ENCODE measurements at places on chromosomes 13 and 19.

DNA sequence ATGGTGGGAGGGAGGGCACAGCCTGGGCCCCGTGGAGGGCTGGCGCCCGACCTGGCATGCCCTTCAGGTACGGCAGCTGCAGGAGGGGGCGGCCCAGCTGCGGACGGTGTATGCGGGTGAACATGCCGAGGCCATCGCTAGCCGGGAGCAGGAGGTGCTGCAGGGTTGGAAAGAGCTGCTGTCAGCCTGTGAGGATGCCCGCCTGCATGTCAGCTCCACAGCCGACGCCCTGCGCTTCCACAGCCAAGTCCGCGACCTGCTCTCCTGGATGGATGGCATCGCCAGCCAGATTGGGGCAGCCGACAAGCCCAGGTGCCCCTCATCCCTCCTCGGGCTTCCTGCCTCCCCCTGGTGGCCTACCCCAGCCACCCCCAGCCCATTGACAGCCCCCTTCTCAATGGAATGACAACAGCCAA lies 16.6 kb upstream of the SHKBP1 start:
- DNase-seq: no peak

- DNase-seq: no peak
Measured at GRCh38 chr19:14113762-14114414, 3.7 kb downstream of the PRKACA start.

GRCh38 chr13:24784319-24784718 lies 20.4 kb downstream of the RNF17 start:
- no peak for DNase-seq

DNA sequence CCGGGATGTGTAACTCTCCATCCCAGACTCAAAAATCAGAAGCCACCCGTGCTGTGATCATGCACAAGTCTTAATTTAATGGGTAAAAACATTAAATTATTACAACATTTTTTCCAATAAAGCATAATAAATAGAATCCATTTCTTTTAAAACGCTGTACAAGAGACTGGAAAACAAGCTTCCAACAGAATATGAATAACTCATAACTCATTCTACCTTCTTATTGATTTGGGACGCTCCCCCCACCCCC lies 523 bp upstream of the KRI1 start:
- DNase-seq: no peak

- no peak for DNase-seq
Measured at GRCh38 chr19:3614858-3615505, 8.3 kb upstream of the TBXA2R start.

GRCh38 chr13:114019367-114019766 lies 45.5 kb upstream of the C13orf46 start:
- no peak for DNase-seq

DNA sequence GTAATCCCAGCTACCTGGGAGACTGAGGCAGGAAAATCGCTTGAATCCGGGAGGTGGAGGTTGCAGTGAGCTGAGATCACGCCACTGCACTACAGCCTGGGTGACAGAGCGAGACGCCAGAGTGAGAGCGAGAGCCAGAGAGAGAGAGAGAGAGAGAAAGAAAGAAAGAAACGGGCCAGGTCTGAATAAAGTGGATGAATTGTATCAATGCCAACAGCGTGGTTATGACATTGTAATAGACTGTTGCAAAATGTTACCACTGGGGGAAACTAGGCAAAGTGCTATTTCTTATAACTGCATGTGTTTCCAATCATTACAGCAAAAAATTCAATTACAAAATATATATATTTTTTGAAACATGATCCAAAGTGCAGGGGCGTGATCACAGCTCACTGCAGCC lies 11.8 kb upstream of the BTBD2 start:
- DNase-seq: no peak

GRCh38 chr19:19409205-19409604 lies 3.7 kb downstream of the GATAD2A start:
- DNase-seq: no peak

GRCh38 chr19:5077209-5077515 lies 108.2 kb downstream of the KDM4B start:
- DNase-seq: no peak

DNA sequence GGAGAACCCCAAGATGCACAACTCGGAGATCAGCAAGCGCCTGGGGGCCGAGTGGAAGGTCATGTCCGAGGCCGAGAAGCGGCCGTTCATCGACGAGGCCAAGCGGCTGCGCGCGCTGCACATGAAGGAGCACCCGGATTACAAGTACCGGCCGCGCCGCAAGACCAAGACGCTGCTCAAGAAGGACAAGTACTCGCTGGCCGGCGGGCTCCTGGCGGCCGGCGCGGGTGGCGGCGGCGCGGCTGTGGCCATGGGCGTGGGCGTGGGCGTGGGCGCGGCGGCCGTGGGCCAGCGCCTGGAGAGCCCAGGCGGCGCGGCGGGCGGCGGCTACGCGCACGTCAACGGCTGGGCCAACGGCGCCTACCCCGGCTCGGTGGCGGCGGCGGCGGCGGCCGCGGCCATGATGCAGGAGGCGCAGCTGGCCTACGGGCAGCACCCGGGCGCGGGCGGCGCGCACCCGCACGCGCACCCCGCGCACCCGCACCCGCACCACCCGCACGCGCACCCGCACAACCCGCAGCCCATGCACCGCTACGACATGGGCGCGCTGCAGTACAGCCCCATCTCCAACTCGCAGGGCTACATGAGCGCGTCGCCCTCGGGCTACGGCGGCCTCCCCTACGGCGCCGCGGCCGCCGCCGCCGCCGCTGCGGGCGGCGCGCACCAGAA lies 1.1 kb downstream of the SOX1 start:
- DNase-seq: no peak

DNA sequence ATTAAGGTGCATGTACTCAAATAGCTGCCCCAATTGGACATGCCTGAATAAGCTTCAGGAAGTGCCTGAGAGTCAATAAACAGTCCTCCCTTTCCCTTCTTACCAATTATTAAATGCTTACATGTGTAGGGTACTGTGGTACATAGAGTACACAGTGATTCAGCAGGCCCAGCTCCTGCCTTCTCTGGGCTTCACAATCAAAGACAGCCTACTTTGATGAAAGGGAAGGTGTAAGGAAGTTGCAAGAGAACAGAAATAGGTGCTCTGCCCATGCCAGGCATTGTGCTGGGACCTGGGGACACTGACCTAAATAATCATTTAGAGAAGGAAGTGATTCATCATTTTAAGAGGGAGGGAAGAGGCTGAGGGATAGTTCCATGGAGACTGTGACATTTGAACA lies 17.2 kb downstream of the FRY start:
- peak; percentile 62 for DNase-seq

DNA sequence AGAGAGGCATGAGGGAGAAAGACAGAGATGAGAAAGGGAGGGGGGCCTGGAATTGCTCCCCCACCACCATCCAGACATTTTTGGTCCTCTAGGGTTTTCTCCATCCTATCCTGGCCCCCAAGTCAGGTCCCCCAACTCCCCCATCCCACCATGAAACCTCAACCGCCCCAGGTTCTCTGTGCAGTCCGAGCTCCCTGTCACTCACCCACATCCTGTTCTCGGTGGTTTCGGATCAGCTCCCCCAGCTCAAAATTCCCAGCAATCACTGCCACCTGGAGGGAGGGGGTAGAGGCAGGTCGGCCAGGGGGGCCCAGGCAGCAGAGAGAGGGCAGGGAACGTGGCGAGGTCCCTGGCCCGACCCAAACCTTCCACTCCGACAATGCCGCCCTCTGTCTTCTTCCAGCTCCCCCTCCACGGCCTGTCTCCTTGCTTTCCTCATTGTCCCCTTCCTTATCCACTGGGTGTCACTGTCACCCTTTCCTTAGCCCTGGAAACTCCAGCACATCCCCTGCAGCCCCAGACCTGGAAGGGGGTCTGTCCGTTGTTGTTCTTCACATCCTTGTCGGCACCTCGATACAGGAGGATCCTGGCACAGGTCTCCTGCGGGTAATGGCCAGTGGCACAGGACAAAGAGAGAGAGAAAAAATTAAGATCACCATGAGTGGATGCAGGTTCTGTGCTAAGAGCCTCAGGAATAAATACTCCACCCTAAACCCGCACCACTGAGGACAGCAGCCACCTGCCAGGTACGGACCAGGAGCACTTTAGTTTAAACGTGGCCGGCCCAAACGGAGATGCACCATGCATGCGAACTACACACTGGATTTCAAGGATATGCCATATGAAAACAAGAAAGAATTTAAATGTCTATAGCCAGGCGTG lies 15.4 kb downstream of the SHANK1 start:
- peak; percentile 25 for DNase-seq

- DNase-seq: no peak
Measured at GRCh38 chr13:69094485-69094884, 1013.1 kb upstream of the ATXN8OS start.

DNA sequence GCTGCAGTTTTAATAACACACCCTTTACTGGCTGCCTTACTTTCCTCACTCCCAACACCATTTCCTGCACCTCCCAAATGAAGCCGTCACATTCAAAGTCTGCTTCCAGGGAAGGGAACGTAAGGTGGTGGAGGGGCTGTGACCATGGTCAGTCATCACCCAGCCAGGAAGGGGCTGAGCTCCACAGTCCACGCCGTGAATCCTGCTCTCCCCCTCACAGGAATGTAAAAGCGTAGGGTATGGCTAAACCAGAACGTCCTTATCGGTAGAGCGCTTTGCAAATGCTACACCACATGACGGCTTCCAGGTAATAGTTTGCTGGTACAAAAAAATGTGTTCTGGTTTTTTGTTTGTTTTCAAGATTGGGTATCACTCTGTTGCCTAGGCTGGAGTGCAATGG lies 7.0 kb downstream of the NUMBL start:
- DNase-seq: no peak

GRCh38 chr13:41458187-41458760 lies 924 bp downstream of the RGCC start:
- DNase-seq: peak; percentile 14

GRCh38 chr19:23699521-23699860 lies 12.5 kb upstream of the ZNF675 start:
- peak; percentile 9 for DNase-seq

DNA sequence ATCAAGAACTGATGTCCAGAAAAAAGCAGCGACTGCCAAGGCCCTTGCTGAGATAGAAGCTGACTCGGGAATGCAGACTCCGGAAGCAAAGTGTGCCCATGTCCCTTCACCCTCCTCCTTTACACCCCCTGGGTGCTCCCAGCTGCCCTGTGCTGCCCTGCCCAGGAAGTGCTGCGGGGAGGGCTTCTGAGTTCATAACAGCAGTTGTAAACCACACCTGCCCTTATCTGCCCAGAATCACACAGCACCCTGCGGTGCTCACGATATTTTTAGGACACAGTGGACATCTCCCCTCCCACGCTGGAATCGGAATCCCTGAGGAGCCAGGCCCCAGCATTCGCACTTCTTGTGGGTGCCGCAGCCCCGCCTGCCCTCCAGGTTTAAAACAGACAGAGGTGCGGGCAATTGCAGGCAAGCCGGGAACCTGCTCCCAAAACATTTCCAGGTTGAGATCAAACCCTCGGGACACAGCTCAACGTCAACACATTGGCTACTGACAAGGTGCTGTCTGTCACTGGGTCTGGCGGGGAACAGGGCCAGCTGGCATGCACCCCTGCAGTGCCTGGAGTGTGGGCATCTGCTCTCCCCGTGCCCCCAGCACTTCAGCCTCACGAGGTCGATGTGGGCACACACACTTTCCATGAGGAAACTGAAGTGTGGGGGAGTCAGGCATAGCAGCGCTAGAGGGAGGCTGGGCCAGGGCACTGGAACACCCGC lies 36.8 kb downstream of the RAB20 start:
- peak; percentile 63 for DNase-seq

DNA sequence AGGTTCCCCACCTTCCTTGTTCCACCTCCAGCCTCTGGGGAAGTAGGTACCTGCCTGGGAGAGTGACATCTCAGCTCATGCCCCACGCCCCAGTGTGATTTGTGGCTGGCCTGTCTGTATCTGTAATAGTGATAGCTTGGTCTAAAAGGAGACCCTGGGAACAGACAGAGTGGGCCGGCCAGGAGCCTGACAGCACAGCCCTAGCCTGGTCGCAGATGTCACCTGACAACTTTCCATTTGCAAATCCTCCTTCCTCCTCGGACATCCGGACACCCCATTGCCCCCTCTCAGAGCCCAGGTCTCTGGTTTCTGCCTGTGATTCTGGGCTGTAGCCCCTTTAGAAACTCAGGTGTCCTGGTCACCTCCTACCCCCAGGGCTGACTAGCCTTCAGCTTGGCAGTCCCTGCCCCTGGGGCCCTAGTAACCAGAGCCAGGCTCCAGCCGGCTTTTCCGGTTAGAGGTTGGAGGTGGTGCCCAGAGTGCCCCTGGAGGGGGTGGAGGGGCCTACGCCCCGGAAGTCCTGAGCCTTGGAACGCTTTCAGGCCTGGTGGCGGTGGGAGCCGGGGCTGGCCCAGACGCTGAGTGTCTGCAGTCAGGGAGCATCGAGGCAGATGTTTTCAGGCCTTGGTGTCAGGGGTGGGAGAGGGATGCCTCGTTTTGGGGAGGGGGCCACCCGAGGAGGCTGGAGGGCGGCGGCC lies 6.5 kb downstream of the LRRC8E start:
- DNase-seq: peak; percentile 39

DNA sequence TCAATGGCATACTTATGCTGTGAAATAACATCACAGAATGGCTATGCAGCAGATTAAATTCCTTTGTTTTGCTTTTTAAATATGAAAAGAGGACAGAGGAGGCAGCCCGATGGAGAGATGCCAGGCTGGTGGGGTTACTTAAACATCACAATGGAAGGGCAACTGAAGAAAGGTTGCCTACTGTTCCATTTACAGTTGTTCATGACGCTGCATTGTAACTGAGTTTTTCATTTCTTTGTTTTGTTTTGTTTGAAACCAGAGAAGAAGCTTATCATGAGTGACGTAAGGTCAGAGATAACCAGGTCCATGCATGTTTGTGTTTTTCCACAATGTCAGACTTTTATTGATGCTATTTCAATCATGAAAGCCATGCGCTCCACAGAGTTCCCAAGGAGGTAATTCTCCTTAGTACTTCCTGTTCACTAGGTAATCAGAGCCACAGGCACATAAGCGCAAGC lies 273.8 kb downstream of the LHFPL6 start:
- no peak for DNase-seq

- no peak for DNase-seq
Measured at GRCh38 chr19:22026687-22027086, 15.9 kb upstream of the ZNF208 start.

GRCh38 chr19:8965887-8966286 lies 44.3 kb downstream of the MUC16 start:
- no peak for DNase-seq
